ENCODE measurements at places on chromosomes 6 and 20.

DNA sequence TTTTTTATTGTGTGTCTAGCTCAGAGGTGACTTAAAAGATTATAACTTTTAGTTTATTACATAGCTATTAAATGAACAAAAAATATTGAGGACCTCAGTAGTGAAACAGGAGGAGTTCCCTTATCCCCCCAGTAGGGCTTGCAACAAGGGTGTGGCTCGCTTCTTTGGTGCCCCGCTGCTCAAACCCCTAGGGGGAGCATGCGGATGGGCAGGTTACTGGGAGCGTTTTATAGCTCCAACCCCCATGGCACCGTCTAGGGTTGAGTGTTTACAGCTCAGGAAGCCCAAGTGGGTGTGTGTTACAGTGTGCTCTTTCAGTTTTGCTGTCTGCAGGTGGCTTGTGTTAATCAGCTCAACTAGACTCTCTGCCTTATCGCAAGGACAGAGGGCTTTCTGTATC is 1513.7 kb downstream of the GRIK2 start:
- DNase-seq: no peak

DNA sequence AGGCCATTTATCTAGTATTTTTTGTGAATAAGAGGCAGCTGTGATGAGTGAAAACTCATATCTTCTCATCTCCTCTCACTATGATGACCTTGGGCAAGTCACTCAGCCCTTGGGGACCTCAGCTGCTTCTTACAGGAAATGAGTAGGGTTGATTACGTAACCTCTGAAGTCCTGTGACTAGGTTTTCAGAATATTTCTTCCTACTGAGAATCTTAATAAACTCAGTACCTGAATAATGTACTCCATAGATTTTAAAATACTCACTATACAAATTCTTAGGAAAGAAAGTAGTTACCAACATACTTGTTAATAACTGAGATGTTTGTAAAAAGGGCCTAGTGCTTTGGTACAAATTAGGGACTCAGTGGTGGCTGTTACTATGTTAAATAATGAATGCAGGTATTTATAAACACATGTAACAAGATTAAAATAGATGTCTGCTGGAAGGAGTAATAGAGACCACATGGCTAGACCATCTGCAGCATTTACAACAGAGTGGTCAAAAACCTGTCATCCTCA is 60.9 kb downstream of the RPRD1B start:
- no peak for DNase-seq

DNA sequence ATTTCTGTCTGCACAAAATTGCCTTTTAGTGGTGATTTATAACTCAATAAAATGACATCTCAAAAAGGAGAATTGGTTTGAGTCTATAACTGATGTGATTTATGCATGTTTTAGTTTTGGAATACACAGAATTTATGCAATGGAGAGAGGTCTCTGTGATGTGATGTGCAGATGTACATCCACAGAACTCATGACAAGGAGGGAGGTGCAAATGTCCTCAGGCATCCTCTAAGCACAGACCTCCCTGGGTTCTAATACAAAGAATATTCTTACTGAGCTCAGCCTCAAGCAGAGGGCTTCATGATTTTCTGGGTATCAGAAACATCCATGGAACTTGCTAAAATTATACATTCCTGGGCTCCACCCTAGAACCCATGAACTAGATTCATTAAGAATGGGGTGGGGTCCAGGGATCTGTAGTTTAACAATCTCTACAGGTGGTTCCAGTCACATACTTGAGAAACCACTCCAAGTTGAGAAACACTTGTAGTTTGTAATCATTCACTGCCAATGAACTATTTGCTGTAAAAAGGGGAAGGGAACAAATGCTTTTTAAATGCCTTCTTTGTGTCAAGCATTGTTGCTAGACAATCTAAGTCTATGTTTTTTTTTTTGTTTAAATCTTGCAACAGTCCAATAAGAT is 60.2 kb upstream of the NEDD9 start:
- no peak for DNase-seq

GRCh38 chr6:107988570-107988969 is 30.6 kb upstream of the SEC63 start:
- no peak for DNase-seq

DNA sequence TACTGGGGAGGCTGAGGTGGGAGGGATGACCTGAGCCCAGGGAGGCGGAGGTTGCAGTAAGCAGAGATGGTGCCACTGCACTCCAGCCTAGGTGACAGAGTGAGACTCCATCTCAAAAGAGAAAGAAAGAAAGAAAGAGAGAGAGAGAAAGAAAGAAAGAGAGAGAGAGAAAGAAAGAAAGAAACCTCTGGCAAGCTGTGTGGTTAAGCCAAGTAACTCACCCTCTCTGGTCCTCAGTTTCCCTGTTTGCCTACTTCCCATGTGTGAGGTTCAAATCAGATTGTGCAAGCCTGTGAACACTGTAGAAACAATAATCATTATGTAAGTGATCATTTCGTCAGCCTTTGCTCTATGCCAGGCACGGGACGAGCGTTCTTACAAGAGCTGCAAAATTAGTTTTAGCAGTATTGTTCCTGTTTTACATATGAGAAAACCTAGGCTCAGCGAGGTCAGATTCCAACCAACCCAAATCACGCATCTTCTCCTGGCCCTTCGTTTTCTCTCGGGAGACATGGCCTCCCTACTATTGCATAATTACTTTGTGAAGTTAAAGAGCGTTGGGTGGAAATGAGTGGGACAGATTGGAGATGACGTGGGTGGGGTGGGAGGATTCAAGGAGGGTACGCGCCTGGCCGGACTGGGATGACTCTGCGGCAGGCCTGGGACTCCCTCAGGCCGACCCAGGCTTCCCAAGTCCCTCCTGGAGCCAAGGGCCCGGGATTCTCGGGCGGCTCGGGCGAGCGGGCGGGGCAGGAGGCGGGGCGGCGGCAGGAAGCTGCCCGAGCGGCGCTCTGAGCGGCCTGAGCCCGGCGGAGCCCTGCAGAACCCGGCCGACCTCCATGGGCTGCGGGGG is at the start of gene SNX21:
SNX21 (plus strand) TSS at position 770 of the 853 bp plus-strand sequence. CDS start 121 bp downstream, outside the sequence.
- DNase-seq: no peak

DNA sequence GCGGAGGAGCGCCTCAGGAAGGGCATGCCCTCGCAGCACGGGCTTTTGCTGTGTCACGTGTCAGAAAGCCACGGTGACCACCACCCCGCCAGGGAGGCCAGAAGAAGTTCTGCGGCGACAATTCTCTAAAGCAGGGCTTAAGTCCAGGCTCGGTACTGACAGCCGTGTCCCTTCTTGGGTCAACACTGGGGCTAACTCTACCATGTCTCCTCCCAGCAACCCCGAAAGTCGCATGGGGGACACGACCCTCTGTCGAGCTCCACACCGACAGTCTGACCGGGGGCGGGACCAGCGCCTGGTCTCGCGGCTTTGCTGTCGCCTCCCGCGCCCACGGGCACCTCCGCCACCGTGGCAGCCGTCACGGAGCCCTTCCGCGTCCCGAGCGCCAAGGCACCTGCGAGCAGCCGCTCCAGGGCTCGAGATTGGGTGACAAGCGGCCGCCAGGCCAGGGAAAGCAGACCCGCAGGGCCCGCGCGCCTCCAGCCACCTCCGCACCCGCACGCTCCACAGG is 534 bp downstream of the NANP start:
- no peak for DNase-seq

GRCh38 chr6:14310960-14311359 is 193.4 kb downstream of the CD83 start:
- no peak for DNase-seq

DNA sequence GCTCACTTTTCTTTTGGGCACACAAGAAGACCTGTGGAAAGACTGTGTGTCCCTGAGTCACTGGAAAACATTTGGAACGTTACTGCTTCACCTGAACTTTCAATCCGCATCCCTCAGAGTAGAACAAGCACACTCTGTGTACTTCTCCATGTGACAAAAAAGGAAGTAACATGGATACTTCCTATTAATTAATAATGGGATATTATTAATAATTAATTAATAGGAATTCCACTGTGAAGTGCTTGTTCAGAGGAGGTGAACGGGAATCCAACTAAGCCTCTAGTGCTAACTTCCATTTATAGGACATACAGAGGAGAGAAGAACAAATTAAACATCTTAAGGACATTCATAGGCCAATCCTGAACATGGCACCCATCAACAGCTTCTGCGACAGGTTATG is 407.8 kb downstream of the SYNE1 start:
- no peak for DNase-seq
